Activated CD8-positive, alpha-beta T cell treated with anti-CD3 and anti-CD28 coated beads, Interleukin-2, amount 10 ng/mL, durations not matched to agents 7 days and 5 days (primary cell): ENCODE measurements at places on chromosomes 6 and 20. TPM values are rescaled to one million over a fixed set of nuclear protein-coding genes. Genes with fewer than 3 reads are reported as not detected.

The DACT2 gene
- total RNA-seq = not detected

The RCAN2 gene
- total RNA-seq = not detected

The BPIFB2 gene
- total RNA-seq = not detected

The RFX6 gene
- total RNA-seq = not detected

The C6orf52 gene
- 2.9 TPM for total RNA-seq

The RHAG gene
- total RNA-seq = not detected

The AVP gene
- not detected for total RNA-seq

The MUC22 gene
- not detected for total RNA-seq

The AKAP12 gene
- 0.08 TPM for total RNA-seq

The INSM1 gene
- total RNA-seq = not detected

The FOXC1 gene
- not detected for total RNA-seq
